ENCODE measurements at places on chromosomes 12 and 14.

DNA sequence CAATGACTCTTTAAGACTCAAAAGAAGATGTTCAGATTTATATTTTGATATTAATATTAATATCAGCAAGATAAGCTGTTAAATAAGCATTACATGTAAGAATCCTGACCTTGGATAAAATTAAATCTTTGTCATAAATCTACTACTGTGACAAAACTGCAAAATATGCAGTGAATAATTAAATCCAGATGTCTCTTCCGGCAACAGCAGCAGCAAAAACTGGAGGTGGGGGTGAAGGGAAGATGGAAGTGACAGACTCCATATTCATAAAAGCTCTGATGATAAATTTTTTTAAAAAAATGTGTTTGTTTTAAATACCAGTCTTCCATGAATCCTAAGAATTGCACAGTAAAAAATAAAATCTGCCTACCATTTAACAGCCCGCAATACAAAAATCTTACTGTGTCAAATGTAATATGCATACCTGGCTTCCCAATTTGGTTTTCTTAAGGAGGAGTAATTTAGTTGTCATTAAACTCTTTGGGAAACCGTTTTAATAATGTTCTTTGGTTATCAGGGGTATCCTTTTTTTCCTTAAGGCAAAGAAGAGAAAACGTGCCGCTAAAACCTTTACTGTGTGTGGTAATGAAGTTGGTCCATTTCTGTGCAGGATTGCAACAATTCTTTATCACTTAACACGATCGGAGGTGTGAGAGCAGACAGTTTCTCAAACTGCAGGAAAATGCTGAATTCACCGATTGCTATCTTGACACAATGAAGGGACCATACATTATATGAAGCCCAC, 478.2 kb downstream of the DIO2 start:
- DNase-seq, result no peak

- no peak for DNase-seq
Observed at GRCh38 chr14:78135450-78135891, 34.7 kb upstream of the NRXN3 start.

DNA sequence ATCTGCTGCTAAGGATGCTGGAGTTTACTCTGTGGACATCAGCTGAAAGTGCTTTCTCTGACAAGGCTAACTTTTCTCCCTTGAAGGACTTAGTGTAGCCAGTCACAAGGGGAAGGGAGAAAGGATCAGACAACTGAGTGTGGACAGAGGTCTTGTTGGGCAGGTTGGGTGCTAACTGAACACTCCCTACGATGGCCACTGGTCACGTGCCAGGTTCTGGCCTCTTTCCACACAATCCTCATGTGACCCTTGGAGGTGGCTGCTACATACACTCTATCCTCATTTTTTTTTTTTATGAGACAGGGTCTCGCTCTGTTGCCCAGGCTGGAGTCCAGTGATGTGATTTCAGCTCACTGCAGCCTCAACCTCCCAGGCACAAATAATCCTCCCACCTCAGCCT, 39.7 kb downstream of the FOXN4 start:
- DNase-seq, result no peak

DNA sequence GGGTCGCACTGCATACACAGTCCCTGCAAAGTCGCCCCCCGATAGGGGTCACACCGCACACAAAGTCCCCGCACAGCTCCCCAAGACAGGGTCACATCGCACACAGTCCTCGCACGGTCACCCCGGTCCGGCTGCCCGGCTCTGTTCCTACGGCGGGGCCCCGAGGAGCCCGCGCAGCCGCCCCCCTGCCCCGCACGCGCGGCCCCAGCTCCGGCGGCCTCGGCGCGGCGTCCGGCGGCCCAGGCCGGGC, 300 bp downstream of the SSH1 start:
- DNase-seq, result no peak

- no peak for DNase-seq
Observed at GRCh38 chr12:119631930-119632678, 35.8 kb upstream of the PRKAB1 start.

DNA sequence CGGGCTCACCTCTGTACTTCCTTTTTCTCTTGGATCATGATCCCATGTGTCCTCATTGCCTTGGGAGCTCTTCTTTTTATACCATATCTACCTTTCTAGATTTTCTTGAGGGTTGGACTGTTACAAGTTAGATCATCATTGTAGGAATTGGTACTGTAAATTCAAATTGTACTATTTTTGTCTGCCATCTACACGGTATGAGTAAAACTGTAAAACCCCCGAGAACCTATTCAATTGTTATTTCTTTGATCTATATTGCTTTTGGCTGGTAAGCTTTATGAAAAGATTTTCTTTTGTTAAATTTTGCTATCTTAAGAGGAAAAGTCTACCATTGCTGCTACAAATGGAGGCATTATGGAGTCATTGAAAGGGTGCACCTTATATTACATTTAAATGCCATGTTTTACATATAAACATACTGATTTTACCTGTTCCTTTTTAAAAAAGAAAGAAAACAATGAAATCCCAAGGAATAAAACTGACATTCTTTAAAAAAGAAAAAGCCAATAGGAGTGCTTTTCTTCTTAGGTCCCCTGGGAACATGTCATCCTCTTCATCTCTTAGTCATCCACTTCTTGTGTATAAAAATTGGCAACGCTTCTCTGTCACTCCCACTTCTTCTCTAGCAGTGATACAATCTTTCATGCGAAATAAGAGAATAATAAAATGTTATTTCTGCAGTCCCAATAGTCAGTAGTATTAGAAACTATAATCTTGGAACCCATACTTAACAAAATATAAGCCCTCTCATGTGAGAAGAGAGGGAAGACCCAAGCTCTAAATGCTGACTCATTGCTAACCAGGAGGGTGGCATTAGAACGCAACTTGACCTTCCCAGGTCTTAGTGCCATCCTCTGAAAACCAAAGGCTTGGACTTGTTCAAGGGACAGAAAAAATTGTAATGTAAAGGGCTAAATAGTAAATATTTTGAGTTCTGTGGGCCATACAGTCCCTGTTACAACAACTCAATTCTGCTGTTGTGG, 20.4 kb downstream of the RGS6 start:
- no peak for DNase-seq

DNA sequence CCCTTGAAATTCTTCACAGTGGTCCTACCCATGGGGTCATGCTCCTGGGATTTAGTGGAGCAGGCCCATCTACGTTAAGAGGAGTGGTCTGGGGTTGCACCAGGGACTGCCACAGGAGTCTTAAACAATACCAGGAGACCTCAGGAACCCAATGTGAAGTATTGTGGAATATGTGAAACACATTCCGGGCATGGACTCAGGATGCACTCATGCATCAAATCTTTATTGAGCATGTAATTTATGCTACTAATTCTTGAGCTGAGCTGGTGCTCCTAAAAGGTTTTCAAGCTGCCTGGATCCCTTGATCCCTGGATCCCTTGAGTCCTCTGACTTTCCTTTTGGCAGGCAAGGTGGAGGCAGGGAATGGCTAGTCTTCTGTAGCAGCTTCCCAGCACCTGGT, 8.8 kb downstream of the SERPINA10 start:
- no peak for DNase-seq

- DNase-seq, result no peak
Observed at GRCh38 chr12:106527356-106527755, 55.4 kb upstream of the RFX4 start.

DNA sequence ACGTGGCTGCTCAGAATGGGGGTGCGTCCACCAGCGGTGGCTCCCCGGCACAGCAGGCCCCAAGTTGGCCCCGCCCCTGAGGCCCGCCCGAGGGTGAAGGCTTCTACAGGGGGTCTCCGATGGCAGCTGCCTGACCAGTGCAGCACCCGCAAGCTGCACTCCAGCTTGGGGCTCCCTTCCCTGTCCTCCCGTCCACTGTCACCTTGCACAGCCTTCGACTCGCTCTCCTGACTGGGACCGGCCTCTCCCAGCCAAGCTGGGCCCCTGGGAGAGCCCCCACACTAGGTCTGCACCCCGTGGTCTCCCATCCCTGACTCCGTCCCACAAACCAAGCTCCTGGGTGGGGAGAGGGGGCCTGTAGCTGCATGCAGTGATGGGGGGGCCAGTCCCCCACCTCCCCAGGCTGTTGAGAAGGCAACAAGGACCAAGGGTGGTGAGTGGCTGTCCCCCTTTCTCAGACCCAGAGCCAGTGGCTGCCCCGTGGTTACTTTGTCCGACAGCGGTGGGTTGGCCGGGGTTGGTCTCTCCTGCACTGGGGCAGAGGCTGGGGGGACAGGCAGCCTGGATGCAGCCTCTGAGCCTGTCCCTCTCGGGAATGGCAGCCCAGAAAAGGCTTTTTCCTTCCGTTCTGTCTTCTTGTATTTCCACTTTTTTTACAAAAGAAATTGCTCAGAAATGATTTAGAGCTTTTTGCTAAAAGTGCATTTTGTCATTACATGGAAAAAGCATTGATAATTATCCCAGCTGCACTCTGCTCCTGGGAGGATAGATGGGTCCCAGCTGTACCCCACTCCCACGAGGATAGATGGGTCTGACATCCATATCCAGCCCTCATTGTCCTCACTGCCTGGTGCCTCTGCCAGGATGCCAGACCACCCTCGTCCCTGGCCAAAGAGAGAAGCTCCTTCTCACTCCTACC, 217.0 kb downstream of the KIF26A start:
- no peak for DNase-seq

DNA sequence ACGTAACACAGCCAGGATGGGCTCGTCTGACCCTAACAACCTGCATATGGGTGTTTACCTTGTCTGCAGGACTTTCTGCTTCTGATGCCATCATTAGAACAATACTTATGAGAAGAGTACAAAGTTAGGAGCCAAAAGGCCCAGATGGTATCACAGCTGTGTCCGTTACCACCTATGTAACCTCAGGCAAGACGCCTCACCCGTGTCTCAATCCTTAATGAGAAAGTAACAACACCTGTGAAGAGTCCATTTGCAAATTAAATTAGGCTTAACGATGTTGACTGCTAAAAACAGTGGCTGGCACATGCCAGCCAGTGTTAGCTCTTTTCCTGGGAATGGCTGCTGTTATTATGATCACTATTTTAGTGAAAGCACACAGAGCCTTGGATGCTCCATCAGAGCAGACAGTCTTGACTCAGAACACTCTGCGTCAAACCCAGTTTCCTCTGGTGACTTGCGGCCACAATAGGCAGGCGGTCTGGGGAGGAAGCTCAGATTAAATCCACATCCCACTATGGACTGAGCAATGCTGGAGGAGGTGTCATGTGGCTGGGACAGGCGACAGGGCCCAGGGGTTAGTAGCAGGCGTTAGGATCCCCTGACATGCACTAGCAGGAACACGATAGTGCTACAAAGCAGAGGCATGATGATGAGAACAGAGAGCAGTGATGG, 125.3 kb downstream of the SLC15A4 start:
- no peak for DNase-seq

- no peak for DNase-seq
Observed at GRCh38 chr14:100438271-100438670, 115.1 kb downstream of the SLC25A47 start.

GRCh38 chr14:74490486-74490885, 2.6 kb downstream of the NPC2 start:
- DNase-seq, result no peak

DNA sequence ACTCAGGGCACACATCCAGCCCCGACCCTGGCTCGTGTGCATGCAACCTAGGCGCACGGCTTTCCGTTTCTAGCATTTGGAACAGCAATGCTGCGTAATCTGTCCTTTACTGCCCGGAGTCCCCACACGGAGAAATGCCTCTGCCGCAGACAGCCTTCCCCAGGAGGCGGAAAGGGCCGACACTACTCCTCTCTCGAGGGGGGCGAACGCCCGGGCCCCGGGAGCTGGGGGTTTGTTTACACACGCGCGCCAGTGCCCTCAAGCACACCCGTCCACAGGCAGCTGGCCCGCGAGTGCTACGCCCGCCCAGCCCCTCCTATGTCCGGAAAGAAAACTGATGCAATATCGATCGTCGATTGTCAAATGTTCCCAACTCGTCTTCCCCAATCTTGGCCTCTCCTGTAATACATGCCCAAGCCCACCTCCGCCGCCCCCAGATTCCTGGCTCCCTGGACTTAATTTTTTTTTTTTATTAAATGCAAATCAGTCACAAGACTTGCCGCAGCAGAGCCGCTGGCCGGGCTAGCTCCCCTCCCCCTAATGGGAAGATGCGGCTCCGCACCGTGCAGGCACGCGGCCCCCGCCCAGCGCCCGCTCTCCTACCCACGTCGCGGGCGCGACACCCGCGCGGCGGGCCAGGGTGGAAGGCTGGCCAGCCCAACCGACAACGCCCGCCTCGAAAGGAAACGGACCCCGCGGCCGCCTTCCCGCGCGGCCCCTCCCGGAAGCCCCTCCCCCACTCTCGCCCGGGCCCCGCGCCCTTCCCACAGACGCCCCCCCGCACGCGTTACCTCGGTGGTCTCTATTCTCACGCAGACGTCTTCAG, 642 bp downstream of the SLC38A2 start:
- no peak for DNase-seq

GRCh38 chr14:100688598-100689461, 37.9 kb upstream of the DLK1 start:
- no peak for DNase-seq

DNA sequence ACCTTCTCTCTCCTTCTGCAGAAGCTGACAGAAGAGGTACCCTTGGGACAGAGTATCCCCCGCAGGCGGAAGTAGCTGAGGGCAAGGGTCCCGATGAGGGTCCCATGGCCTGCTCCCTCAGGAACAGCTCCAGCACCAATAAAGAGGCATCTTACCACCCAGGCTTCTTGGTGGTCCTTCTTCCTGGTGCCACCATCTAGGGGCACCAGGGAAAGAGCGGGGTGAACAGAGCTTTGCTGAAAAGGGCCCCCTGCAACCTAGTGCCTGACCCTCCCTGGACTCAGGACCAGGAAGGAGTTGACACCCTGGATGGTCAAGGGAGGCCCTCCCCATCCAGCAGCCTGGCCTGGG, 591 bp upstream of the IRF9 start:
- DNase-seq, result no peak
